Mucosa of descending colon (tissue), 3 donors: ENCODE measurements at places on chromosomes 16 and 17. TPM values are rescaled to one million over a fixed set of nuclear protein-coding genes. Genes with fewer than 3 reads are reported as not detected.

GRCh38 chr16:86558355-86559193 lies 3.5 kb upstream of the MTHFSD start:
- DNase-seq, result no peak

GRCh38 chr17:38748149-38748891 lies at the start of gene PCGF2:
Gene PCGF2 (minus strand): TSS chr17:38748336. CDS start chr17:38740402, 7,934 bp downstream.
- peak; percentile 97 for DNase-seq

DNA sequence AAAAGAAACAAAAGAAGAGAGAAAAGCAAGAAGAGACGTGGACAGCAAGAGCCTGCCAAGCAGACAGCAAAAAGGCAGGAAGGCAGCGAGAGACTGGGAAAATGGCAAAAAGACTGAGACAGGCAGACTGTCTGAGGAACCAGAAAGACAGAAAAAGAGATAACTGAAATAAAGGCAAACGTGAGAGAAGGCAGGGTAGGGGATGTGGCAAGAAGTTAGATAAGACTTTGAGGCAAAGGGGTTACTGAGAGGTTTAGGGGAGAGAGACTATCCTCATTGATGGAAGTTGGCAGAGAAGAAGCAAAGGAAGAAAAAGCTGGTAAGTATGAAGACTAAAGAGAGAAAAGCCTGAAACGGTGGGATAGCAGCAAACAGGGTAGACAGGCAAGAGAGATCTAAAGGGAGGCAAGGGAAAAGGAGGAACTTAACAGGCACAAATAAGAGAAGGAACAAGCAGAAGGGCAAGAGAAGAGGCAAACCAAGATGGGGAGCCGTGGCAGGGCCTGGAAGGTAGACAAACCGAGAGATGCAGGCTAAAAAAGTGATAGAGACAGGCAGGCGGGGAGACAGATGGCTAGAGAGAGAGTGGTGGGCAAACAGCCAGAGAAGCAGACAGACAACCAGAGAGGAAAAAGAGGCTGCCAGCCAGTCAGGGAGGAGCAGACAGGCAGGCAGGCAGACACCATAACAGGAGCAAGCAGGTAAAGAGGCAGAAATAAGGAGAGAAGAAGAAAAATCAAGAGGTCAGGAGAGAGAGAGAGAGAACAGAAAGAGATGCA lies 7.1 kb upstream of the CHD3 start:
- no peak for DNase-seq

DNA sequence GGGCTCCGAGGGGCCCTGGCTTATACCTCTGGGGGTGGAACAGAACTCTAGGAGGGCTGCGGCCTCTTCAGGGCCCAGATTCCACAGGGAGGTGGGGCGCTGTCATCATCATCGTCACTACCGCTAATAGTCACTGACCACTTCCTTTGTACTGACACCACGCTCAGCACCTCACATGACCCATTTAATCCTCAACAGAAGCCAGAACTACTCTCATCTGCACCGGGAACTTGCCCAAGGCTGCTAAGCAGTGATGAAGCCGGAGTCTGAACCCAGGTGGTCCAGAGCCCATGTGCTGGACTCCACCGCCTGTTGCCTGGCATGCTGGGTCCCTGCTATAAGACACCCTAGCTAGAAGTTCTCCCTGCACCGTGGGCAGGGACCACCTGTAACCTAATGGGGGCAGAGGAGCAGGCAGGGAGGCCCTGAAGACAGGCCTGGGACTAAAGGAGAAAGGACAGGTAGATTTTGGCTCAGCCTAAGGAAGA lies 12.0 kb downstream of the UNC13D start:
- DNase-seq, result peak; percentile 48

Gene LITAFD
- total RNA-seq, result not detected
